ENCODE measurements at places on chromosomes 2 and 18. TPM values are rescaled to one million over a fixed set of nuclear protein-coding genes. Genes with fewer than 3 reads are reported as not detected.

SP9 gene
- not detected for total RNA-seq

LOXHD1 gene
- not detected for total RNA-seq

GCC2 gene
- 18.8 TPM for total RNA-seq

HNRNPA3 gene
- 15.0 TPM for total RNA-seq

NUP35 gene
- 12.9 TPM for total RNA-seq

GEN1 gene
- 8.1 TPM for total RNA-seq

CROCC2 gene
- total RNA-seq, result under 0.01 TPM

SPEG gene
- total RNA-seq, result 32.1 TPM

CD8B gene
- total RNA-seq, result not detected

GORASP2 gene
- total RNA-seq, result 70.4 TPM

DYSF gene
- not detected for total RNA-seq

GAD1 gene
- total RNA-seq, result 0.13 TPM

PARD6G gene
- 0.22 TPM for total RNA-seq

EFHD1 gene
- total RNA-seq, result not detected

HMSD gene
- total RNA-seq, result not detected

TCF7L1 gene
- 0.65 TPM for total RNA-seq

EMILIN1 gene
- total RNA-seq, result 229 TPM

ANKRD62 gene
- not detected for total RNA-seq

BCL11A gene
- total RNA-seq, result 3.5 TPM

DBI gene
- total RNA-seq, result 41.6 TPM

GPC1 gene
- total RNA-seq, result 101 TPM

IL1RL1 gene
- total RNA-seq, result not detected

GAL3ST2 gene
- total RNA-seq, result not detected

TNS1 gene
- 104 TPM for total RNA-seq

UPP2 gene
- total RNA-seq, result not detected

DES gene
- 0.51 TPM for total RNA-seq

SLC38A11 gene
- not detected for total RNA-seq

All from GM23248 (cell line).